ENCODE measurements at places on chromosomes 11 and 22.

- DNase-seq, result no peak
Observed at GRCh38 chr11:118115048-118115447, 28.3 kb upstream of the SMIM35 start.

GRCh38 chr11:2541881-2542361 is 97.1 kb downstream of the KCNQ1 start:
- no peak for DNase-seq

DNA sequence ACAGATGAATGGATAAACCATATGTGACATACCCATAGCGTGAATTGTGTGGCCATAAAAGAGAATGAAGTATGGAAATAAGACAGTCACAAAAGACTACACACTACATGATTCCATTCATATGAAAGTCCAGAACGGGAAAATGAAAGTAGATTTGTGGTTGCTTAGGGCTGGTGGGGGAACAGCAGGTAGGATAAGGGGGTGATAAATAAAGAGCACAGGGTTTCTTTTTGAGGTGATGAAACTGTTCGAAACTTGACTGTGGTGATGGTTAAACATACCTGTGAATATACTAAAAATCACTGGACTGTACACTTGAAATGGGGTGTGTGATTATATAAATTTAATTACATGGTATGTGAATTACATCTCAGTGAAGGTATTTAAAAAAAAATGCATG is 16.9 kb downstream of the TMEM123 start:
- DNase-seq, result no peak

DNA sequence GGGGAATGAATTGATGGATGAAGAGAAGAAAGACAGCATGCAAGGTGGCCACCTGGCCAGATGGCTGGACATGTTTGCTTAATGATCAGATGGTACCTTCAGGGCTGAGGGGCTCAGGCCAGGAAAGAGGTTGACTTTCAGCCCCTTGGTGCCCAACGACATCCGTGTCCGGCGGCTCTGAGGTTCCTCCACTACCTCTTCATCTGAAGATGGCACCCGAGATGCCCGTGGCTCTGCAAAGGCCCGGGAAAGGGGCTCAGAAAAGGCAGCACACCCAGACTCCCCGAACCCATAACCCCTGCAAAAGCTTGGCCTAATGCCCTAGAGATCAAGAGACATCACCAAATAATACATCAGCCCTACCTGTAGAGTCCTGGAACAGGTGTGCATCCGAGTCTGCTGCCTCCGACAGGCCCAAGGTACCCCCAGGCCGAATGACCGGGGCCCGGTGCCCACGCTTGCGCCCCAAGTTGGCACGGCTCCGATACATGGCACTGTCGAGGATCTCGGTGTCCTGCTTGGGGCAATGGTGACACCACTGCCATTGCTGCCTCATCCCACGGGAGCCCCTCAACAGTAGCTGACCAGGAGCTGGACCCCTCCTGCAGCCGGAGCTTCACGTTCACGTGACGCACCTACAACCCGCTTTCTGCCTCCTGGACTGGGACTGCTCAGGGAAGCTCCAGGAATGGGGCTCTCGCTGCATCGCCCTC is 22.9 kb downstream of the TNKS1BP1 start:
- DNase-seq, result no peak

GRCh38 chr11:7278314-7278917 is 26.7 kb downstream of the SYT9 start:
- DNase-seq, result no peak

GRCh38 chr11:17494019-17494418 is 17.4 kb upstream of the ABCC8 start:
- no peak for DNase-seq

DNA sequence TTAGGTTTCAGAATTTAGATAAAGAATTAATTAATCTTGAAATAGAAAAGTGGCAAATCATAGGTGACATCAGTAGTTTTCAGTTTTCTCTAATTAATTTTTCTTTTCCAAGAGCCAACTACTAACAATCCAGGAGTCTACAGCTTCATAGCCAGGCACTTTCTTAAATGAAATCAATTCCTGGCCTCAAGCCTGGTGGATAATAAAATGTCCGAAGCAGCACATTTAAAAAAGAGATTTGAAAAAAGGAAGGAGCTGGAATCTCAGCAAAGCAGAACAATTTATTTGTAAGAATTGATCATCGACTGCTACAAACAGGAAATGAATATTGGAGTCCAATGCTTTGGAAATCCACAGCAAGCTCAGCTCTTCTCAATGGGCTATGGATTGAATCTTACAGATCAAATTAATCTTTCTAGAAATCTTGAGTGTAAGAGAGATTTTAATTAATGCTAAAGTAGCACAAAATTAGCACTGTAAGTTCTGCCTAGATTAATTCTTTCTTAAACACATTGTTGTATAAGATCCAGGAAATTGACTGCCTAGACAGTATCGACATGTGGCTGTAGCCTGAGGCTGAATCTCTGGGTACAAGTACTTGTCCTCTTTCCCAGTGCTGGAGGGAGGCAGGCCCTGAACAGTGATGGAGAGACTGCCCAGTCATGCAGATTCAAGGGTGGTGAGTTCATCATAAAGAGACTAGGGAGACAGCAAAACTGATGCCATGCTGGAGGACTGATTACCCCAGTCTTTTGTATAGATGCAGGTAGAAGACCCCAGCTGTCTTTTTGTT is 167.8 kb upstream of the POU2AF2 start:
- DNase-seq, result no peak

- no peak for DNase-seq
Observed at GRCh38 chr11:14232652-14233051, 126.3 kb downstream of the RRAS2 start.

DNA sequence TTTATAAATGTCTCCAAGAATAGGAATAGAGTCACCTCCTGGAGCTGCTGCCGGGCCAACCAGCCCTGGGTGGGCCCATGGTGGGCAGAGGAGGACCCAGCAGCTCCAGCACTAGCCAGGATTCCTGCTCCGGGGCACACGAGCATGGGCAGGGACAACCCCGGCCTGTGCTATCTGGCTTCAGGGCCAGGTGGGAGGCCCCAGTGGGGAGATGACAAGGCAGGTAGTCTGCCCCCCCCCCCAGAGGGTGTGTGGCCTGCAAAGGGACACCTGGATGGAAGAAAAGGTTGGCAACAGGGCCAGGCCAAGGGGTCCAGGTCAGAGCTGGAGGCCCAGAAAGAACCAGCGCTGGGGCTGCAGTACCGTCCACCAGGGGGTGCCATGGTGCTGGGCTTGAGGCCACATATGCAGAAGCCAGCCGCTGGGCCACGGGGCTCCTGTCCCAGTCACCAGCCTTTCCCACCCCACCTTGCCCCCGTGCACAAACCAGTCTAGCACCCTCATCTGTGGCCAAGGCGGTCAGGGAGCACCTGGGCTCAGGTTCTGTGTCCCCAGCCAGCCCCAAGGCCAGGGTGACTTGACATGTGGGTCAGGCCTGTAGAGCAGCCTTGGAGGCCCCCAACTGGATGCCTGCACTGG is 3.4 kb downstream of the TSPAN32 start:
- DNase-seq, result peak; percentile 79

DNA sequence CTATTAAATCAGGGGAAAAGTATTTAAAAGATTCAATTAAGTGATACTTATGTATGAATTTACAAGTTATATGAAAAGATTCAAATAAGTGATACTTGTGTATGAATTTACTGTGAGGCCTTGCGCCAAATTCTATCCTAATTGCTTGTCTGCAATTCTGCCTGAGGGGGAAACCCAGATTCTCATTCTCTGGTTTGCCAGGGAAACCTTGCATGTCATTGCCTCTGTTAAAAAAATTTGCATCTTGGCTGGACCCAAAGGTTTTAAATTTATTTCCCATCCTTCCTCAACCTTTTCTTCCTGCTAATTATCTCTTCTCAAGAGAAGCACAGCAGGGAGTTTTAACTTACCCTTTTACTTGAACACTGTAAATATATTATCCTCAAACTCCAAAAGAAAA is 13.8 kb downstream of the OLFML1 start:
- no peak for DNase-seq

DNA sequence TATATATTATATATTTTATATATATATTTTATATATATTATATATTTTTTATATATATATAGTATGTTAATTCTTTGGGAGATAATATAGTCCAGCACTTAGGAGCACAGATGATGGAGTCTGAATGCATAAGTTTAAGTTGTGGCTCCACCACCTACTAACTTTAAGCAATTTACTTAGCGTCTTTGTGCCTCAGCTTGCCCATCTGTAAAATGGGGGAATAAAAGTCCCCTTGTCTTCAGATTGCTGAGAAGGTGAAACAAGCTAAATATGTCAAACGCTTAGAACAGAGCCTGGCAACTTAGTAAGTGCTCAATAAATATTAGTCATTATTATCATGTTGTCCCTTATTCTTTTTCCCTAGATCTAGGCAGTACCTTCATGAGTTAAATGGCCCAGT is 27.5 kb downstream of the DSCAML1 start:
- DNase-seq, result no peak

GRCh38 chr22:19941365-19942082 is at the start of the genes COMT and TXNRD2:
COMT (plus strand) TSS chr22:19941772; CDS start chr22:19962527, 20,755 bp downstream.
TXNRD2 (minus strand) TSS chr22:19941818; CDS start chr22:19941803, 15 bp downstream.
- peak; percentile 50 for DNase-seq

GRCh38 chr11:113023228-113023627 is 62.0 kb downstream of the NCAM1 start:
- DNase-seq, result no peak

DNA sequence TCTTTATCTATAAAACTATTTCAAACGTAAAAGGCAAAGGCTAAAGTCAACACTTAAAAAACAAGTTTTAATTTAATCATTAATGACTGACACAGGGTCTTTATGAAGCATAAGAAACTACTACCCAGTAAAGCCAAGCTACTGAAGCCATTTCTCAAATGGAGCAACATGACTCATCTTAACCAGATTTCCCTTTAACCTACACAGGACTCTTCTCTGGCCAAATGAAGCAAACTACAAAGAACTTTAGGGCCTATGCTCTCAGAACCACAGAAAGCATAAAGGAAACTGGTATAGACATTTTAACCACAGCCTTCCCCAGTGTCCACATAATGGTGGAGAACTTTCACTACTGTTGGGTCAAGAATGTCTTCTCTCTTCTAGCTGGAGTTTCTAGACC is 34.7 kb downstream of the ALG9 start:
- no peak for DNase-seq

GRCh38 chr11:91998481-91998880 is 226.1 kb upstream of the FAT3 start:
- DNase-seq, result no peak

GRCh38 chr11:9738116-9738515 is 74.2 kb downstream of the SWAP70 start:
- no peak for DNase-seq

DNA sequence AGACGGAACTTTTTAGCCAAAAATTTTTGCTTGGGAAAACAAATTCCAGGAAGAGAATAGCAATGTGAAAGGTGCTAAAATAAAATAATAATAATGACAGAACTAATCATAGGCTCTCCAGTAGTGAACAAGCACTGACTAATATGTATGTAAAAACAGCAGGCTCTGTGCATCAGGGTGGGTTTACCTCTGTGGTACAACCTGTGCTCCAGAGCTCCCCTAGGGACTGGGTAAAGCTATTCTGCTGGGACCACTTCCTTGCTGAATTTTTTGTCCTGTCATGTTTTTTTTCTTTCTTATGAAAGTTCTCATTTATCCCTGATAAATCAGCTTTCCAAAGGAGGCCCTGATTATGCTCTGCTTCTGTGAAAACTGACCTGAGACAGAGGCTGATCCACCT is 18.8 kb downstream of the LUZP2 start:
- no peak for DNase-seq

DNA sequence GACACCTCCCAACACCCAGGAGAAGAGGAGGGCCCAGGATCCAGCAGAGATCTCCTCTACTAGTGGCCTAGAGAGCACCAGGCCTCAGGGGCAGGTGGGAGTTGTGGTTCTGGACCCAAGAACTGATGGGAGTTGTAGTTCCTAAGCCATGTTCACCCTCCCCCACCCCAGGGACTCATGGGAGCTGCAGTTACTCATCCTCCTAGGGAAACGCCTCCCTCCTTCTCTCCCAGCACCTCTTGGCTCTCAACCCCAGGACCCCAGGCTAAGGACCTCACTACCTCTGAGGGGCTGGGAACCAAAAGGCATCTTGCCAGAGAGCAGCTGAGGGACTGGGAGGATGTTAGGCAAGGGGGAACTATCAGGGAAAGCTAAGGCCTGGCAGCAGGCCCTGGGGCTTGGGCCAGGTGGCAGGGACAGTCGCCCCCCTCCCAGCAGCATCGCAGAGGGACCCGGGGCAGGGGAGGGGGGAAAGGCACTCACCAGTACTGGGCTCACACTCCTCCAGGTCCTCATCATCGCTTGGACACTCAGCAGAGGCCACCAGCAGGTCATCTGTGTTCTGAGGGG is 28.9 kb downstream of the SLC22A12 start:
- DNase-seq, result no peak

- DNase-seq, result no peak
Observed at GRCh38 chr11:12698048-12698447, 23.8 kb downstream of the TEAD1 start.

- DNase-seq, result no peak
Observed at GRCh38 chr22:17980015-17980590, 44.3 kb downstream of the MICAL3 start.

- DNase-seq, result no peak
Observed at GRCh38 chr11:119602745-119603373, 126.1 kb downstream of the NECTIN1 start.

DNA sequence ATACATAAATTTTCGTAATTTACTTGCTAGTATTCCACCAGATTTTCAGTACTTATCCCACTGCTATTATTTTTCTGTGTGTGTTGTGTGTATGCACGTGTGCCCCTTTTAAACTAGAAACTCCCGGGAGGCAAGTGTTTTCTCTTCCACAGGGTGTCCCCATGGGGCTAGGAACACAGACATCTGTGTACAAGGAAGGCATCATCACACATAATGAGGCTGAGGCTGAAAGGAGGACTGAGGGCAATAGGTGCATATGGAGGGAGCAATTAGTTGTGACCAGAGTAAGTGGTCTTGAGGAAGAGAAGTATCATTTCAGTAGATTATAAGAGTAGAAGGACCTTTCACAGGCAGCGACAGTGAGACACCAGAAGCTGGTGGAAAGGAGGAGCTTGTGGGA is 2.1 kb upstream of the DPAGT1 start:
- DNase-seq, result no peak

DNA sequence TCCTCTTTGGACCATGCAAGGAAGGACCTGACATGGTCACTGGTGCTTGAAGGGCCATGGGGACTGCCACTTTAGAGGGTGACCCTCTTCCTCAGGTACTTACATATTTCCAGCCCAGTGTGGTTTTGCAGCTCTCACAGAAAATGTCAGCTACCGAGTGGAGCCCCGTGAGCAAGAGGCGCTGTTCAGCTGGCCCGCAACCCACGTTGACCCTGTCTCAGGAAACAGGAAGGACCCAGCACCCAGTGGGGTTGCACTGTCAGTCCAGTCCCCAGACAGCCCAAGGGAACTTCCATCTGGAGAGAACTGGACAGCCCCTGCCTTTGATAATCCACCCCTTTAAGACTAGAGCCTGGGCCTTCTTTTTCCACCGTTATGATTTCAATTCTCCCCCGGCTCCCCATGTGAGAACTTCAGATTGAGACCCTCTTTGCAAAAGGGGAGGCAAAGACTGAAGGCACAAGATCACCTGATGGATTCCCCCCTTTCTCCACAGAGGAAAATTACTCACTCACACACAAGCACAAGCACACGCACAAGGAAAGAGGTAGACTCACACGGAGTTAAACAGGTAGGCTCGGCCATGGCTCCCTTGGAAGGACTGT is 3.4 kb downstream of the YPEL4 start:
- DNase-seq, result no peak

GRCh38 chr11:120326228-120326627 is 1.1 kb downstream of the TLCD5 start:
- DNase-seq, result no peak
